ENCODE measurements at places on chromosomes 12 and 14. TPM values are rescaled to one million over a fixed set of nuclear protein-coding genes. Genes with fewer than 3 reads are reported as not detected.

GRCh38 chr12:26721800-26722199 lies 111.2 kb downstream of the ITPR2 start:
- no peak for DNase-seq

DNA sequence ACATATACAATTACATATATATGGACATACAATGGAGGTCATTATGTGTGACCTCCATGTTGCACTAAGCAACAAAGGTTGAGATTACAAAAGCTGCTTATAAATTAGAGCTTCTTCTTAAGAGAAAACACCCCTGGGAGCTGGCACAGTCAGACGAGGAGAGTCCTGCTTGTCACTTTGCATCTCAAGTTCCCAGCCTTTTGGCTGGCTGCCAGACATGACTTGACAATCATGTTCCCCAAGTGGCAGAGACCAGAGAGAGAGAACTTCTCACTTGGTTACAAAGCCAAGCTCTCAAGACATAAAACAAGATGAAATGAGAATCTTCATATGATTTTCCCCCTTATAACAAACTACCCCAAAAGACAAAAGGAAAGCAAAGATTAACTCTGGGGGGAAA lies 8.5 kb upstream of the SYNJ2BP start:
- no peak for DNase-seq

GRCh38 chr14:35349496-35350365 lies 54.8 kb downstream of the NFKBIA start:
- no peak for DNase-seq

DNA sequence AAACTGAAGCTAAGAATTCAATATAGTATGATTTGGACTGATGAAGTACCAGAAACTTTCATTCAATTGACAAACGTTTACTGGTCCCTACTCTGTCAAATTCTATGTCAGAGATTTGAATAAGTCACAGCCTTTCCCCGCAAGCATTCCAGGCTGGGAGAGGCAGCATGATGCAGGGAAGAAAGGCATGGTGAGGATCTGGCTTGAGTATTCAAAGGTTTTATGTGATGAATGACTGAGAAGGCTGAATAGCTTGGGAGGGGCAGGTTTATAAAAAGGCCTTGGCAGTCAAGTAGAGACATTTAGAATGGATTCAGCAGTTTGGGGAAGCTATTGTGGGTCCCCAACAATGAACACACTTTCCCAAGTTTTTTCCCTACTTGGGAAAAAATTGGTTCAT lies 431.8 kb downstream of the DPF3 start:
- DNase-seq, result no peak

DNA sequence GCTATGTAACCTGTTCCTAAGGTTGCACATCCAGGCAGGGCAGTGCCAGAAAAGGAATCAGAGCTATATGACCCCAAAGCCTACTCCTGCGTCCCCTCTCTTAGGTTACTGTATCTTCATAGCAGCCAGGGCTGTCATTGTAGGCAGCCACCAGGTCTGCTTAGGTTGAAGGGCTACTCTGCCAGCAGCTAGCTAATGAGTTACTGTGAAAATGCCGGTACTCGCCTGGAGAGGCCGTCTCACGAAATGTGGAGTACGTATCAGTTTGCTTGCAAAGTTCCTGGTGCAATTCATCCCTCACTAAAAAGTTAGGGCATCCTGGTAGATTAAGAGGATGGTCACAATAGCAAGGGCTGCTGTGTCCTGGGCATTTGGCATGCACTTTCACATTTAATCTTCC lies 50.9 kb downstream of the RPH3A start:
- no peak for DNase-seq

Gene GUCY2C
- total RNA-seq, result not detected

Gene MANSC1
- total RNA-seq, result 7.9 TPM
